ENCODE measurements at places on chromosomes 16 and 17.
A peak's percentile ranks its signal among the peaks of the same experiment; 100 is the strongest.

DNA sequence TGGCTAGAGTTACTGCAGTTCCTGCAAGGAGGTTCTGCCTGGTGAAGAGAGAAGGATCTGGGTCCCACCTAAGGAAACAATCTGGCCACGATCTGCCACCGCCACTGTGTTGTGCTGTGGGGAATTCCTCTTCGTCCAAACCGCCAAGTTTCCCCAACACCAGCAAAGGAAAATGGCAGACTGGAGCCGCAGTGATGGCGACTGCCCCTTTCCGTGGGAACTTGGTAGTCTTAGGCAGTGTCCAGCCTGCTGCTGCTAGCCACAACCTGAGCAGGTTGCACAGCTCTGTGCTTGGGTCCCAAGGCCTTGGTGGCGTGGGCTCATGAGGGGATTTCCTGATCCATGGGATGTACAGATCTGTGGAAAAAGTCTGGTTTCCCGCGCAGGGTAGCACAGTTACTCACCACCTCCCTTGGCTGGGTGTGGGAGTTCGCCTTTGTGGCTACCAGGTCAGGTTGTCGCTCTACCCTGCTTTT, 28.6 kb downstream of the NFATC3 start:
- DNase-seq = no peak

DNA sequence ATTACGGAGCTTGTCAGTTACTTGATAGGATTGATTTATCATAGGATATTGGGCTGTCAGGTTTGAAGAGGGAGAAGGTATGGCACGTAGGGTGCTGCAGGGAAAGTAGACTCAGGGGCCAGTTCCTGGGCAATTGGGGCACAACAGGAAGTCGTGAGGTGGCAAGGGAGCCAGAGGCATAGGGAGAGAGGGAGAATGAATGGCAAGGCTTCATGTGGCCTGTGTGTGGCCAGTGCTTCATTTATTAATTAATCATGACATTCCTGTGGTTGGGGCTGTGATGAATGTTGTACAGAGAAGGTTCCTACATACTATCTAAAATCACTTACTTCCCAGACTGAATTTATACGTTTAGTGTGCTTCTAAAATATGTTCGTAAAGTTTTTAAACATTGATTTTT, 19.3 kb downstream of the MFSD11 start:
- DNase-seq = no peak

DNA sequence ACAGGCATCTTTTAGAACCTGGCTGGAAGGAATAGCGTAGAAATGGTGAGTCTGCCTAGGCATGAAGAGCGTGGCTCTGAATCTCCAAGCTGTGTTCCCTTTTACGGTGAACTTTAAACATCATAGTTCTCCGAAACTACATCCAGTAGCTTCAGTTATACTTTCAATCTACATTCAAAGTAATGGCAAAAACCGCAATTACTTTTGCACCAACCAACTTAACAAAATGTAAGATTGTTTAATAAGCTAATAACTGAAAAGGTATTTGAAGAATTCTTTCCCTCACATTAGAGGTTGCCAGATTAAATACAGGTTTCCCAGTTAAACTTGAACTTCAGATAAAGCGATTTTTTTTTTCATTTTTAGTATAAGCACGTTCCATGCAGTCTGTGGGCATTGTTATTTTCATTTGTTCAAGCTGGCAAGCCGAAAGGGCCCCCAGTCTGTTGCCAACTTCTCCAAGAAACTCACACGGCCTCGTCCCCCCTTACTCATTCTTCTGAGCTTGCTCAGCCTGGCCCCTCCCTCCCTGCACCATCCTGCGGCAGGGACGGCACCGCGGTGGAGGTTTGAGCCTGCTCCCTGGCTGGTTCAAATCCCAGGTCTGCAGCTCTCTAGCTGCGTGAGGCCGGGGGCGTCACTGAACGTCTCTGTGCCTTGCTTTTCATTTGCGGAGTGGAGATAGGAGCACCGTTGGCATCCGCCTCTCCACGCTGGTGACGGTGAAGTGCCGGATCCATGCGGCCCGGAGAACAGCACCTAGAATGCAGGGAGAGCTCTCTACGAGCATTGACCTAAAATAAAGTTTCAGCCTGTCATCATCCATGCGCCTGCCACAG, 3.5 kb upstream of the MTHFSD start:
- no peak for DNase-seq

DNA sequence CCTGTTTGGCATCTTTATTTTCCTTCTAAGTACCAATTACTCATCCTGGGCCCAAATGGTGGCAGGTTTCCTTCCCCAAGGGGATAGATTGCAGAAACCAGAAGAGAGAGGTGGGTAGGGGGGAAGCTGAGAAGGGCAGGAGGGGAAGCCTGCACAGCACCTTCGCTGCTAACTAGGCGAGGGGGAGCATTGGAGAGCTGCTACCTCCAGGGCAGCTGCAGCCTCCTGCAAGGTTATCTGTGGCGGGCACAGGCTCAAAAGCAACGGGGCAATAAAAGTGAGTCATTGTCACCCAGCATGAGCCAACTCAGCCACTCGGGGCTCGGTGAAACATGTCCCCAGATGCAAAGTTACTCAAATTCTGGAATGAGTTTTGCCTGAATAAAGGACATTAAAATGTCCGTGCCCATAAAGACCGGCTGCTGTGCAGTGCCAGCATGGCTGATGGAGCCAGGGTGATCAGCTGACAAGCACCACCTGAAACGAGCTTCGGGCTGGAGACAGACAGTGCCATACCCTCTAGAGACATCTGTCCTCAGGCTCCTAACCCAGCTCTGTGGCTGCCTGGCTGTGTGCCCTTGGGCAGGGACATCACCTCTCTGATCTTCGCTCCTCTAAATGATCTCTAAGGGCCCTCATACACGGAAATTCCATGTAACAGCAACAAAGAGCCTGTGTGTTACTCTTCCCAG, 68.1 kb upstream of the GRIN2A start:
- no peak for DNase-seq

DNA sequence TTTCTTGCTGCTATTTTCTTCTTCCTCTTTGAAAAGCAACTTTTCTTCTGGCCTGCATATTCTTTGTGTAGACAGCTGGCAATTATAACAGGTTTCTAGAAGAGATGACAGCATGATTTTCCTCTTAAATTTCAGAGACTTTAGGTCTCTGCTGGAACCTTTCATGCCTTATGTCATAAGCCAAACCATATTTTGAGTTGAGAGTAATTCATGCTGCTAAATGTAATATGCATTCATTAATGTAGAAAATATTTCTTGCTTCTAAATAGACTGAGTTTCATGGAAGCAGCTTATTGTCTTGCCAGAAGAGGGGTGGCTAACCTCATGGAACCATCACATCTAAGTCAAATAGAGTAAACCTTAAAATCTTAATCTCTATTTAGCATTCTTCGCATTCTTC, 25.9 kb upstream of the ABCA9 start:
- DNase-seq = no peak

DNA sequence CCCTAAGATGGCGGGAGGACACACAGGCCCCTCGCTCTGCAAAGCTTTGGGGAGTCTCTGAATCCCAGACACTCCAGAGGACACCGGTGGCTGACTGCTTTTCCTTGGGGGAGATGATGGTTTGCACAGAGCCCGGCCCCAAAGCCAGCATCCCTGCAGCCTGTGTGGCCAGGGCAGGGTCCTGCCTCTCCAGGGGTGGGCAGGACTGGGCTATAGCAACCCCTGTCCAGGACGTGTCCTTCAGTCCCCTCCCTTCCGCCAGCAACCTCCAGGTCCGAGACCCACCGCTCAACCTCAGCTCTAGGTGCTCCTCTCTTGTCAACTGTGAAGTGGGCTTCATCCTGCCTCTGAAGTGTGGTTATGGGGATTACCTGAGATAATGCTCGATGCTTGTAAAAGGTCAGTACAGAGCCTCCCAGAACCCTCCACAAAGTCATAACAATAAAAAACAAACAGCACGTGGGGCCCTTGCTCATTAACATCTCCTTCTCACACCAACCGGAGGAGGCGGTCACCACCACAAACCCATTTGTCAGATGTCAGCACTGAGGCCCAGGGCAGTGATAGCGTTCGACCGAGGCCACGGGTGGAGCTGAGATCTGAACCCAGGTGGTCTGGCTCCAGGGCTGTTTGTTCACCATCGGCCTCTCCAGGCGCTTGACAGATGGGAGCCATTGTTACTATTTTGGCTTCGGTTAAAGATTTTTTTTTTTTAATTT, 304.8 kb downstream of the IRF8 start:
- DNase-seq = peak; percentile 43

- no peak for DNase-seq
Measured at GRCh38 chr16:19380328-19380727, 37.4 kb upstream of the TMC5 start.

DNA sequence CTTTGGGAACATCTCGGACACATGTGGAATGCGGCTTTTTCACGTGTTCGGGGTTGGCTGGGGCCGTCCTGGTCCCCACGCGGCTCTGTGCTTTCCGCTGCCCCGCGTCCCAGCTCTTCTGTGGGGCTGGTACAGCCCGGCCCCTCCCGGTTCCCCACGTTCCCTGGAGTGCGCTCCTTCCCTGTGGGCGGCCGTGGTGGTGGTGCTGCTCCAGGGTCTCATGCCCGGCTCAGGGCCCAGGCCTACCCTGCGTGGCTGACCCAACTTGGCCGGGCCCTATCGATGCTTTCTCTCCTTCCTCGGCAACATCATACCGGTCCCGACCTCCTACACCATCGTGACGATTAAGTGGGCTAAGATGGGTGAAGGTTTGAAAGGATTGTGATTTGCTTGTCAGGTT, 3.3 kb downstream of the TELO2 start:
- no peak for DNase-seq

All from sciatic nerve (tissue), 2 donors.